ENCODE measurements at places on chromosomes 2 and 18. TPM values are rescaled to one million over a fixed set of nuclear protein-coding genes. Genes with fewer than 3 reads are reported as not detected.

Gene MBD2
- 58.9 TPM for total RNA-seq

DNA sequence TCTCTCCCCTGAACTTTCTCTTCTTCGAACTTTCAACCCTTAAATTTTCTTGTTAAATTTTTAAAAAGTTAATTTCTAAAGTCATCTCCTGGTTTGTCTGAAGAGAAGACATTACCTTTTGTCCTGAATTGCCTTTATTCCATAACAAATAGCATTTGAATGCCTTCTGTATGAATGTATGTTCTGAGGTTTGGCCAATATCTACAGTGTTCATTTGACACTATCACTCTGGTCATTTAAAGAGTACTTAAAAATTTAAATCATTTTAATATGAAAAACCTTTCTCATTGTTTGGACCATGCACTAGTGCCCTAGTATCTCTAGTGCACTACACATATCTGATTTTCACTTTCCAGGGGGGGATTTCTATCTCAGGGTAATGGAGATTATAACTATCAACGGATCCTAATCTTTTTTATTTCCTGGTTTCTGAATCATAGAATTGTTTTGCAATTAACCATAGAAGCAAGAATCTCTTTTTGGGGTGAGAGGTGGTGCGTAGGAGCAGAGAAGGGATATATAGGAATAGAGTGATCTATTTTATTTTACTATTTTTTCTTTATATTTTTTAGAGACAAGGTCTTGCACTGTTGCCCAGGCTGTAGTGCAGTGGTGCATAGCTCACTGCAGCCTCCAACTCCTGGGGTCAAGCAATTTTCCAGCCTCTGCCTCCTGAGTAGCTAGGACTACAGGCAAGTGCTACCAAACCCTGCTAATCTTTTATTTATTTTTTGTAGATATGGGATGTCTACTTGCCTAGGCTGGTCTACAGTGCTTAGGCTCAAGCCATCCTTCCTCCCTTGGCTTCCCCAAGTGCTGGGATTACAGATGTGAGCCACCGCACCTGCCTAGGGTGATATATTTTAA is 25.5 kb downstream of the TANC1 start:
- DNase-seq: no peak

DNA sequence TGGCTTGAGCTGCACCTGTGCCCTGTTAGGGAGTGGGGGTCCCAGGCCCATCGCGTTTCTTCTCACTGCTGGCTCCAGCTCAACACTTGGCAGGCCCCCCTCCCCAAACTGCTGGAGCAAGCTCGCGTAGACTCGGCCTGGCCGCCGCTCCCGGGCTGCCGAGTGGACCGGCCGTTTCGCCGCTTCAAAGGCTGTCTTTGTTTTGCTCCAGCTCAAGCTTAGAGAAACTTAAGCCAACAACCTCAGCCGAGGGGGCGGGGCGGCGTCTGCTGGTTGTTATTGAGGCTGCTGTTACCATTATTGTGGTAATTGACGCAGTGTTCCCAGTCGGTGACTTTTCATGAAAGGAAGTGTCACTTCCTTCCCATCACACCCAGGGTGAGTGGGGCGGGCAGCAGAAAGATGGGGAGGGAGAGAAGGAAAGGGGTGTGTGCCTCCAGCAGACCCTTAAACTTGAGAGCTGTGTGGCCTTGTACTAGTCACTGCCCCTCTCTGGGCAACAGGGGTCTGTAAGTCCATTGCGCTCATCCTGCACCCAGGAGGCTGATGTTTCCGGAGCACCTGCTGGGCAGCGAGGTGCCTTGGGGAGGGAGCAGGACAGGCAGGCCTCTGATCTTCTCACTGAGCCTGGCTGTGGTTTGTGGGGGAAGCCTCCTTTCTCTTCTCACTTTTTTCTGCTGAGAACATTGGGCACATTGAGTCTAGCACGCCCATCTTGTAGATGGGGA is 2.1 kb downstream of the ARID5A start:
- DNase-seq: peak; percentile 39

- DNase-seq: no peak
Measured at GRCh38 chr2:12451726-12452125, 265.0 kb upstream of the TRIB2 start.

DNA sequence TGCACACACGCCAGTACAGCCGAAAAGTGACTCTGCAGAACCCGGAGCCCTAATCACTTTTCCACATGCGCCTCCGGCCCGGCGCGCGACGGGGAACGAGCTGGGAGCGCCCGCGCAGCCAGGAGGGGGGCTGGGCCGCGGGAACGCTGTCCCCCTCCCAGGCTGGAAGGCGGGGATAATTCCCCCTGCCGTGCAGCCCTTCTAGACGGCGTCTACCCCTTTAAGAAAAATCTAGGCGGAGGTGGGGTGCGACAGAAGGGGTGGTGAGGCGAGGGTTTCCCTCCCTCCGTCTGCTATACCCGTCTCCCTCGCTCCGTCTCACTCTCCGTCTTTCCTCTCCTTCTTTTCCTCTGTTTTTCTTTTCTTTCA is 2.4 kb downstream of the CYP26B1 start:
- no peak for DNase-seq
